ENCODE measurements at places on chromosomes 3 and 15.

DNA sequence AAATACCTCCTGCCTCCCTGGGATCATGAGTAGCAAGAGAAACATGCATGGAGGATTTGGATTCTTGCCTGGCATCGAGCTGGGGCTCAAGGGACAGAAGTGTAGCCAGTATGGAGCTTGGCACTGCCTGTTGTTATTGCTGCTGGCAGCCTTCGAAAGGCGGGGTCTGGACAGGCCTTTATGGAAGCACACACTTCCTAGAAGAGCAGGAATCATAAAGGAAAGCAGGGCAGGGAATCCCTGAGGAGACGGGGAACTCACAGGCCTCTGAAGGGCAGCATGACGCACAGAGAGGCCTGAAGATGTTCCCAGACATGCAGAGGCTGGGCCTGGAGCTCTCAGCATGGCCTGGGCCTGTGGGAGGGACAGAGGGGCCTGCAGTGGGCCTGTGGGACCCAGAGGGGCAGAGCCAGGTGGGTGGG, 18.6 kb upstream of the SLC41A3 start:
- no peak for DNase-seq

DNA sequence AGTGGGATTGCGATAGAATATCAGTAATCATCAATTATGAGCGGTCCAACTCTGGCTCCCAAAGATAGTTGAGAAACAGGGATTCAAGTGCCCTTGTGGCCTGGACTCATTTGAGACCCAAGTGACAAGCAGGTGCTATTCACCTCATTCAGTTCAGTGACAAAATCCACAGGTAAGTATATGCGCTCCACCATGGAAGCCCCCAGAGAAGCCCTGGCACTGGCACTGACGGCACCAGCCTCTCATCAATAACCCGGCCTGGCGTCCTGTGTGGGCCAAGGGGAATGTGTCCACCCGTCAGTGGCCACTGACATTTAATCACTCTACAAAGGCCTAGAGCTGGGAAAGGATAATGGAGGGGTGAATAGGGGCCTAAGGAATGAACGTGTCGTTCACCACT, 117.2 kb downstream of the ADCY5 start:
- DNase-seq: no peak

GRCh38 chr3:46489381-46489780, 8.4 kb upstream of the RTP3 start:
- DNase-seq: no peak

GRCh38 chr15:73700041-73700842, 16.1 kb downstream of the CD276 start:
- DNase-seq: peak; percentile 47

DNA sequence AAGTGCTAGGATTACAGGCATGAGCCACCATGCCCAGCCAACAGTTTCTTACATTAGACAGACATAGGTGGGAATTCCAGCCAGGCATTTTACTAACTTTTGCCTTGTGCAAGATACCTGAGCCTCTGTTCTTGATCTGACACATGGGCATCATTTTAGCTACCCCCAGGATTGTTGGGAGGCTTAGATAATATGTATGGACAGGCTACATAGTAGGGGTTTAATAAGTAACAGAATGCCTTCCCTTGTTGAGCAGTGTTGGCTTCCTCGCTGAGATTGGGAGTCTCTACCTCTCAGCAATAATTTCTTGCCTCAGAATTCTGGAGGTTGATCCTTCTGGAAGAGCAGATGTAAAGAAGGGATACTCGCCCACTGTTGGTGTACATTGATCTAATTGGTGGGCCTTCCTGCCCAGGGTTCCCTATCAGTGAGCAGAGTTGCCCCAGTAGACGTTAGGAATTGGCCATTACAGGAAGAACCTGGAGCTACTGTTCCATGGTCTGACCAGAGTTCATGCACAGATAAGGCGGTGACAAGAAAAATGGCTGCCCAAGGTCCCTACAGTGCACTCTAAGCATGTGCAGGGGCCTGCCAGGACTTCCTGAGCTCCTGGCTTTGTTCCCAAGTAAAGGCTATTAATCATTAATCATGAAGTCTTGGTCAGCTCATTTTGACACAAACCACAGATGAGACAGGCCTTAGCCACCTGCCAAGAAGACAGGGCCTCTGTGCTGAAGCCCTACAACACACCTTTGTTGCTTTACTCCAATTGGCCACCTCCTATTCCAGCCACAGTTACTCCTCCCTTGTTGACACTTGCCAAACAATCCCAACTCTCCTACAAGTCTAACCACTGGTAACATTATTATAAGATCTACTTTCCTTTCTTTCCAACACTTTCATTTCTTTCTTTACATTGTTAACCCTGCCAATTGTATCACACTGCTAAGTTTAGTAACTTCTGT, 5.0 kb upstream of the IL17RE start:
- DNase-seq: no peak

DNA sequence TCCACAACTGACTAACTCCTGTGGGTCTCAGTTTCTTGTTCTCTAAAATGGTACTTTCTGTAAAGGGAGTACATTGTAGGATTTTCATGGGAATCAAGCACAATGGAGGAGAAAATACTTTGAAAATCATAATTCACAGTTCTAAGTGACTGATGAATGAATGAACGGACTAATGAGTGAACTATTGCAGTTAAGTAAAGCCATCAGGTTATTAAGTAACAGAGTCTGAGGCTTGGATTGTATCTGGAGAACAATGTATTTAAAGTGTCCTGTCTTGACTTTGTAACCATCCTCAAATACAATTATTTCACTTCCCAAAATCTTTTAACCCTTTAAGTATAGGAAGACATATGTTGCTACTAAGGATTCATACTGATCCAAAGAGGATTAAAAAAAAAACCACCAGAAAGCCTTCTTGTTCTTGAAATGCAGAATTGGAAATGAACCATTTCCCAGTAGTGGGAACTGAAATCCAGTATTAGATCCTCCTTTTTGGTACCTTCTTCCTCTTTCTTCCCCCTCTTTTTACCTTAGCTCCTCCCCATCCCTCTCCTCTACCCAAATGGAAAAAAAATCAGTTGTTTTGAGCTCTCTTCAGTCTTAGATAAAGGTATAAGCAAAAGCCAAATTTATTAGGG, 13.2 kb upstream of the BCL6 start:
- DNase-seq: no peak

GRCh38 chr15:67998599-67999133, 55.4 kb upstream of the PIAS1 start:
- DNase-seq: no peak

DNA sequence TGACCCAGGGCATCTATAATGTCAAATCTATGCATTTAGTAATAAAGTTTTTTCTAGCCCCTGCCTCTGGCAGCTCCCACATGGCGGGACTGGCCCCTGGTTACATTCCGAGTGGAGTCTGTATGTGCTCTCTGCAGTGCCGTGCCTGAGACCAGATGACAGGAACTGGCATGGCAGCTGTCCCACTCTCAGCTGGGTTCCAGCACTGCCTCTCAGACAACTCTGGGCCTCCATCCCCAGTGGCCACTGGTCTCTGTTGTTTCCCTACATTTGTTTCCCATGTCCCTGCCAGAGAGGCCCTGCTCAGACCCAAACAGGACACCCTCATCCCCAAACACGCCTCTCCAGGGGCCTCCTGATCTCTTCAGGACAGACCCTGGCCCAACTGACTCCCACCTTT, 109.3 kb downstream of the OCA2 start:
- DNase-seq: no peak

DNA sequence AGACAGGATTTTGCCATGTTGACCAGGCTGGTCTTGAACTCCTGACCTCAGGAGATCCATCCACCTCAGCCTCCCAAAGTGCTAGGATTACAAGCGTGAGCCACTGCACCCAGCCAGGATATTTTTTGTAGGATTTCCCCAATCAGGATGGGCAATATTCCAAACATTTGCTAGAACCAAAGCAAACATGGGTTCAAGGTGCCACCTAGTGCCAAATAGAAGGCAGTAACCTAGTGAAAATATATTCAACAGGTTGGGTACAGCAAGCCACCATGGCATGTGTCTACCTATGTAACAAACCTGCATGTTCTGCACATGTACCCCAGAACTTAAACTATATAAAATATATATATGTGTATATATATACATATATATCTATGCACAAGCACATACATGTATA, 185.9 kb upstream of the CADM2 start:
- DNase-seq: no peak

DNA sequence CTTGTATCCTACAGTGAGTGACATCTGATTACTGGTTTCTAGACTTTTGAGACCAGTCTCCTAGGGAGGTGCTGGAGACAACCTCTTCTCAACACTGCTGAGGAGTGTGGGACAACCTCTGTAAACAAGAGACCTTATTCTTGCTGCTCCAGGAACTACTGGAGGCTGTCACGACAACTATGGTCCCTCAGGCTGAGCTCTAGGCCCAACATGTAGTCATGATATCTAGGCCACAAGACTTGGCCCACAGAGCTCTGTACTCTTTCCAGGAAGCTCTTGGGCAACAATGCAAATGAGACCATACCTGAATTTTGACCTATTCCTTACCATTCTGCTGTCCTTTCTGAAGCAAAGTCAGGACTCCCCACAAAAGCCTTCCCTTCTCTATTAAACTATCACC, 24.3 kb upstream of the HEG1 start:
- DNase-seq: no peak

GRCh38 chr3:159151130-159151529, 349.3 kb downstream of the MFSD1 start:
- DNase-seq: no peak

DNA sequence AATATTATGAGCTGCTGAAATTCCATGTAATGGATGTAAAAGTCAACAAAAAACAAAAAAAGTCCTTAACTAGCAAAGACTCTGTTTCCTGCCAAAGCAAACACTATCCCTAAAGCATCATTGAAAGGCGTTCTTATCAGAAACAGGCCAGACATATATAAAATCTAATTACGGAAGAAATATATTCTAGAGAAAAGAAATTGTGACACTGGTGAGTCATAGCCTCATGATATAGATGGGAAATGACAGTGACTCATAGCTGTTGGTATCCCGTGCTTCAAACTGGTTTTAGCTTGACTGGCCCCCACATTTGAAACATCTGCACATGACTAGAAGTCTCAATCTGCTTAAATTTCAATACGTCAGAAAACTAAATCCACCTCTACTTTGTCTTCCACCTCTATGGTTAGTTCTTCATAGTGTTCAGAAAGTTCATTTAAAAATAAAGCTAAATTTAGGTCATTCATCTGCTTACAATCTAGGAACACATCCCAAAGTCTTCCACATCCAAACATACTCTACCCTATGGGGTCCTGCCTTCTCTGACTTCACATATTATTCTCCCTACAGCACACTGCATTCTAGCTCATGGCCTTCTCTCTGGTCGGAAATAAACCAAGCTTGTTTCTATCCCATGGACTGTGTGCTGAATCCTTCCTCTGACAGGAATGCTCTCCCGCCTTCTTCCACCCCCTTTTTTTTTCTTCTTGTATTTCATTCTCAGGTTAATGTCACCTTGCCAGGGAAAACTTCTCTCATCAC, 456.3 kb upstream of the ARRDC4 start:
- DNase-seq: no peak

GRCh38 chr3:177820683-177821316, 623.5 kb upstream of the TBL1XR1 start:
- no peak for DNase-seq

- peak; percentile 35 for DNase-seq
Measured at GRCh38 chr3:196740481-196741248, 1.0 kb downstream of the PAK2 start.

GRCh38 chr15:77180757-77181156, 109.8 kb upstream of the TSPAN3 start:
- DNase-seq: no peak

GRCh38 chr15:35696767-35697231, 150.8 kb upstream of the DPH6 start:
- DNase-seq: no peak

DNA sequence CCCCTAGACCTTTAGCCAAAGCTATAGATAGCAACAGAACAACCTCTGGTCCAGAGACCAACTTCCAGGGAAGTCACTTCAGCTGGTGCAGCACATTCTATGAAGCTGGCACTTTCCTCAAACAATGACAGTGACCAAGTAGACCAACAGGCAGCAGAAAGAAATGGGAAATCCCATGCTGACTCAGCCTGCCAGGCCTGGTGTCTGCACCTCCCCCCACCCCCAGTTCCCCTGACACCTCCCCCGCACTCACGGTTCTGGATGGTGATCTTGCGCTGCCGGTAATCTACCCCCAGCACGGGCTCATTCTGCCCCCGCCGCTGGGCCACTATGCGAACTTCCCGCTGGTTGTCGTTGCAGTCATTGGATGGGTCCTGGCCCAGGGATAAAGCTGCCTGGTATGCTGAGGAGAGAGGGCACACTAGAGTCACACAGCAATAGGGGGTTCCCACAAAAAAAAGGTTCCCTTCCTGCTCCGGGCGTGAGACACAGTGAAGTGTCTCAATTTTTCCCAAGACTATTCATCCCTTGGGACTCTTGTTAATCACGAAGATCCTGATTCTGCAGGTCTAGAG, 17.0 kb downstream of the ILDR1 start:
- DNase-seq: no peak

GRCh38 chr3:138888560-138888959, 53.8 kb upstream of the PIK3CB start:
- no peak for DNase-seq

GRCh38 chr3:5210926-5211325, 23.4 kb downstream of the EDEM1 start:
- DNase-seq: no peak

- DNase-seq: no peak
Measured at GRCh38 chr15:56871185-56871584, 47.3 kb upstream of the TCF12 start.

GRCh38 chr3:47512416-47513124, 942 bp downstream of the ELP6 start:
- DNase-seq: no peak

DNA sequence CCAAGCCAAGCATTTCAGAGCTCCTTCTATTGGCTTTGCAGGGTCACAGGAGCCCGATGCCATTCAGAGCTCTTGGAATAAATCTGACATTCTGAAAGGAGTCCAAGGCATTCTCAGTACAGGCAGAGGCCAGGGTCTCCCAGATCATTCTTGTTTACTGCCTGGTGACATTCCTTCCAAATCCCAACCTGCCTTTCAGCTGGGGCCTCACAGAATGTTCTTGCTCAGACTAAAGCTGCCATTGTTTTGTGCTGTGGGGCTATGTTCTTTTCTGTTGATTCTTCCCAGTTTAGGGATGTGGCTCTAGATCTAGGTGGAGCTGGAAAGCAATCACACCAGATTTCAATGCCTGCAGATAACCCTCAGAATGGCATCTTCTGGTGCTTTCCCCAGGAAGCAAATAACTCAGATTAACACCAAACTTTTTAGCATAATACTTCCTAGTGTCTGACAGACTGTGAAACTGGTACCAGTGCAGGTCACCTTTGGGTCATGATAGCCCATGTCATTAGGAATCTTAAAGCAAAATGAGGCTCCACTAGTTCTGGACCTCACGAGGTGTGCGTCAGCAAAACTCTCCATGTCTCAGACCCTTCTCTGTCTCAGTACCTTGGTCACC, 166.9 kb downstream of the CHST2 start:
- DNase-seq: no peak

- no peak for DNase-seq
Measured at GRCh38 chr15:100588638-100589242, 13.2 kb downstream of the LINS1 start.

Data from urinary bladder (tissue), 4 donors.